ENCODE measurements at places on chromosomes 13 and 19.
A peak's percentile ranks its signal among the peaks of the same experiment; 100 is the strongest.

DNA sequence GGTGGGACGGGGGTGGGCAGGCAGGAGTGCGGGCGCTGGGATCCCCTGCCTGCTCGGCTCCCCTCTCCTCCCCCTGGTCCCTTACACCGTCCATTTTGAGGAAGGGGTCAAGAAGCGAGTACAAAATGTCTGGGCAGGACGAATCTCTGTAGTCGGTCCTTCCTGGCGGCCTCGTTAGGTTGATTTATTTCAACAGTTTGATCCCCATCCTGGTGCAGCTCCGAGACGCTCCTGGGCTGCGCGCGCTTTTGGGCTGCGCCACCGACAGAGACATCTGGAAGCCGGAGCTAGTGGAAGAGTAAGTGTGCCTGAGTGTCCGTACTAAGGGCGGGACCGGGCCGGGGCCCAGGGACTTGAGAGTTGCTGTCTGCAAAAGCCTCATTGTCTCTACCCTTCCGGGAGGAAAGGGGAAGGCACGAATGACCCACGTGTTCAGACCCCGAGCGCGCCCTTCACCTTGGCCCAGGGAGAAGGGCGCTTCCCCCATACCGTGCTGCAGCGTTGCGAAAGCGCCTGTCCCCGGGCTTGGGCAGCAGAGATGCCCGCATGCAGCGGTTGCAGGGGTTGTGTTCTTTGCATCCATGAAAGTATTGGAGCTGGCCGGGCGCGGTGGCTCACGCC lies 1.8 kb downstream of the ZNF114 start:
- no peak for DNase-seq

DNA sequence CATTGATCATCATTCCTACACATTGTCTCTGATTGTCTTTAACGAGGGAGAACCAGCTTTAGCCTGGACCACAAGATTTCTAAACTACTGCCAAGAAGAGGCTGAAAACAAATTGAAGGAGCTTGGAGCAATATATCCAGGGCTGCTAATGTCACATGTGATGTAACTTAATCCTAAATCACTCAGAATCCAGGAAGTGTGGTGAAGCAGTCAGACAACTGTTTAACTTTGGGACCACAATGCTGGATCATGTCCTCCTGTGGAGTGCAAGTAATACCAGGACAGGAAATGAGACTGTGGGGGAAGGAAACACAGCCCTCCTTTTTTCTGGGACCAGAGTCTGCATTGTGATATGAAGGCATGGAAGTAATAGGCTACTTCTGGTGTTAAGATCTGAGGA lies 430.2 kb downstream of the KCTD12 start:
- DNase-seq, result no peak

DNA sequence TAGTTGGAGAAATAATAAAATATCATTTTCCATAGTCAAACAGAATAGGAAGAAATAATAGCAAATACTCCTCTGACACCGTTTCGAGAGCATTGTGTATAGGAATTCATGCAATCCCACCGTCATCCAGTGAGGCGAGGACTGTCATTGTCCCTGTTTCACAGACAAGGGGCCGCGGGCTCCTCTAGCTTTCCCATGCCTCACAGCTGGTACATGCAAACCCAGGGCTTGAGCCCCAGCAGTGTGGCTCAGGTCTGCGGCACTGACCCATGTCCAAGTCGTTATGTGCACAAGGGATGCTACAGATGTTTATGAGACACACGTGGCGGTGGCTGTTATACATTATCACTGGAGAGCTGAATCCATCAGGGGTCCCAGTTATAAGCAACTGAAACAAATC lies 18.5 kb upstream of the ATP11A start:
- no peak for DNase-seq

GRCh38 chr13:29918845-29919244 lies 68.4 kb upstream of the UBL3 start:
- DNase-seq, result no peak

GRCh38 chr13:52926971-52927370 lies 78.5 kb upstream of the PCDH8 start:
- no peak for DNase-seq

DNA sequence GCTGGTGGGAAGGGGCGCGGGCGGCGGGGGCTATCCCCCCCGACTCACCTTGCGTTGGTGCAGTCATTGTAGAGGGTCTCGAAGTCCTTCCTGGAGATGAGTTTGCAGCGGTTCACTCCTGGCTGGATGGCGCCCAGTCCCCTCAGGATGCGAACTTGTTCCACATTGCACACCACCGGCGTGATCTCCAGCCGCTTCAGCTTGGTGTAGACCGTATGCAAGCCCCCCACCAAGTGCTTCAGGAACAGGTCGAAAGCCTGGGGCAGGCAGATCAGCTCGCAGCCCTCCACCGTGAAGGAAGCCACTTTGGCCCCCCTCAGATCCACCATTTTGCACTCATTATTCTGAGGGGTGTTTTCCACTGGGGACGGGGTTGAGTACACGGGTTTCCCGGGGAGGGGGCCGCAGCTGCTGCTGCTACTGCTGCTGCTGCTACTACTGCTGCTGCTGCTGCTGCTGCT lies 1.1 kb downstream of the DACH1 start:
- DNase-seq, result no peak

- DNase-seq, result peak; percentile 6
These were observed 58.3 kb downstream of the DOCK9 start for GRCh38 chr13:98919566-98919965.

DNA sequence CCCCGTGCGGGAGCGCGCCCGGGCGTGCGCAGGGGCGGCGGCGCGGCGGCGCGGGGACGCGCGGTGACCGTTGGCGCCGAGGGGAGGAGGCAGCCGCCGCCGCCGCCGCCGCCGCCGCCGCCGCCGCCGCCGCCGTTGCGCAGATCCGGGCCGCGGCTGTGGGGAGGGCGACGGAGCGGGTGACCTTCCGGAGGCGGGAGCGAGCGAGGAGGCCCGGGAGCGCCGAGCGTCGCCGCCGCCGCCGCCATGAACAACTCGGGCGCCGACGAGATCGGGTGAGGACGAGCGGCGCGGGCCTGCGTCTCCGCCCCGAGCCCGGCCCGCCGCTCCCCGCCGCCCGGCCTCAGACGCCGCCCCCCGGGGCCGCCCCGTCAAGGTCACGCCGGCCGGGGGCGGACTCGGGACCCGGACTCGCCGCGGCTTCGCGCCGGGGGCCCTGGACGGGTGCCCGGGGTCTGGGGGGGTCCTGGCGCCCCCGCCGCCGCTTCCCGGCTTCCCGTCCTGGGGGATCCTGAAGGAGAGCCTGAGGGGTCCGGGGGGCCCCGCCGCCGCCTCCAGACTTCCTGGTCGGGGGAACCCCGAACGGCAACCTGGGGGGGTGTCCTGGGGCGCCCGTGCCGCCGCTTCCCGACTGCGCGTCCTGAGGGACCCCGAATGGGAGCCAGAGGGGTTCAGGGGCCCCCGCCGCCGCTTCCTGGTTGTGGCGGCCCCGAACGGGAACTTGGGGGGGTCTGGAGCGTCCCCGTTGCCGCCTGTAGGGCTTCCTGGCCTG lies at the start of gene DAZAP1:
DAZAP1 (plus strand) TSS at position 59 of the 772 bp plus-strand sequence; CDS start at position 247, 188 bp downstream.
- DNase-seq, result peak; percentile 29

- no peak for DNase-seq
These were observed 7.4 kb downstream of the RPL28 start for GRCh38 chr19:55392820-55393761.

DNA sequence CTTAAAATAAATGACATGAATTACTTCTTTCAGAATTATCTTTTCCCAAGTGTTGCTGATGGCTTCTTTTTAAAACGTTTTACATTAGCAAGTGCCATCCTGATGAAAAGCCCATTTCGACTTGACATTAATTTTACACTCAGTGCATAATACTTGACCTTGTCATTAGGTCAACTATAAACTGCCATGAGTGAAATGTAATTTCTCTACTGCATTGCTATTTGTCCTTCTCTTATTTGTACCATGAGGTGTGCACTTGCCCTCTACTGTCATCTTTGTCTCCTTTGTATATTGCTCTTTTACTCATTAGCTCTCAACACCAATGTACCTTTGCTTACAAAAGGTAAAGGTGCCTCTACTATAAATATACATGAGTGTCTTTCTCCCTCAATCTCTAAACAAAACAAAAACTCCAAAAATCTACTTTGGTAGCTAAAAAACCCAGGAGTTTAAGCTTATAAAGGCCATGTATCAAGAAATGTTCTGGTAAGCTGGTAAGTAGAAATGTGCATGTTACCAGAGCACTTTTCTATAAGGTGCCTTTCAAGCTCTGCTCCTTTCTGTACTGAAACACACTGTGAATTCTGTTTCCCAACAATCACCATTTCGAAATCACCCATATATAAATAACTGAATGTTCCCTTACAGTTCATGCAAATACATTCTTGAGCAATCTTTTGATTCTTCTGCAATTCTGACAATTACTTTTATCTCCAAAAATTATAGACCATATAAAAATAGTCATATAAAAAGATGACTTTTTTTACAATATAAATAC lies 351.4 kb downstream of the SLITRK5 start:
- DNase-seq, result no peak

GRCh38 chr13:76828316-76828741 lies 57.9 kb downstream of the KCTD12 start:
- DNase-seq, result no peak

DNA sequence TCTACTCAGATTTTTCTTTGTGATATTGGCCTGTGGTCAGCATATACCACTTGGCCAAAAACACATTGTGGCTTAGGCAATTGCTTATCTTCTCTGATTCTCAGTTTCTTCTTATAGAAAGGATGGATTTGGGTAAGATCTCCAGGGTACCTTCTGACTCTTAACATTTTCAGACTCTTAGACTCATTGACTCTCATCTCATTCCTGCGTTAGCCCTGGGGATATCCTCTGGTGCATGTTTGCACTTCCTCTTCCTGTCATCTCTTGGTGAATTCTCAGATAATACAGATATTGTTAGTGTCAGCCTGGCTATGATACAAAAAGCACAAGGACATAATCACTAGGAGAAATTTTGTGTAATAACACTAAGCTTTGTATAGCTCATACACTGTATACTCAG lies 492.5 kb upstream of the GPC6 start:
- DNase-seq, result no peak

DNA sequence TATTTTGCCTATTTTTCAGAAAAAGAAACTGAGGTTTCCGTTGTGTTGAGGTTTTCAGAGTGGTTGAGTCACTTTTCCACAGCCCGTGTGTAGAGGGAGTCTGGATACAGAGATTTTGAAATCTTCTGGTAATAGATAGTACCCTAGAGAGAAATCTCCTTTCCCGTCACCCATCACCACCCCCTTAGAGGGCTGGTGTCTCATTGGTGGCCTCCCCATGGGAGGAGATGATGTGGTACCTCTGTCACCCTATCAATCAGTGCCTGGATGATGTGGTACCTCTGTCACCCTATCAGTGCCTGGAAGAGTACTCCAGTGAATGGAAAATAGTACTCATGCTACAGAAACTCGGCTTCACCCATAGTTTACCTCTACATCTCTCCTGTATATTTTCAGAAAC lies 42.2 kb upstream of the SERP2 start:
- no peak for DNase-seq

- DNase-seq, result no peak
These were observed 142.1 kb downstream of the GPC6 start for GRCh38 chr13:93368718-93369117.

- DNase-seq, result no peak
These were observed 412.3 kb upstream of the SLITRK1 start for GRCh38 chr13:84294576-84294975.

- DNase-seq, result no peak
These were observed 701 bp downstream of the ZNF552 start for GRCh38 chr19:57813919-57814504.

DNA sequence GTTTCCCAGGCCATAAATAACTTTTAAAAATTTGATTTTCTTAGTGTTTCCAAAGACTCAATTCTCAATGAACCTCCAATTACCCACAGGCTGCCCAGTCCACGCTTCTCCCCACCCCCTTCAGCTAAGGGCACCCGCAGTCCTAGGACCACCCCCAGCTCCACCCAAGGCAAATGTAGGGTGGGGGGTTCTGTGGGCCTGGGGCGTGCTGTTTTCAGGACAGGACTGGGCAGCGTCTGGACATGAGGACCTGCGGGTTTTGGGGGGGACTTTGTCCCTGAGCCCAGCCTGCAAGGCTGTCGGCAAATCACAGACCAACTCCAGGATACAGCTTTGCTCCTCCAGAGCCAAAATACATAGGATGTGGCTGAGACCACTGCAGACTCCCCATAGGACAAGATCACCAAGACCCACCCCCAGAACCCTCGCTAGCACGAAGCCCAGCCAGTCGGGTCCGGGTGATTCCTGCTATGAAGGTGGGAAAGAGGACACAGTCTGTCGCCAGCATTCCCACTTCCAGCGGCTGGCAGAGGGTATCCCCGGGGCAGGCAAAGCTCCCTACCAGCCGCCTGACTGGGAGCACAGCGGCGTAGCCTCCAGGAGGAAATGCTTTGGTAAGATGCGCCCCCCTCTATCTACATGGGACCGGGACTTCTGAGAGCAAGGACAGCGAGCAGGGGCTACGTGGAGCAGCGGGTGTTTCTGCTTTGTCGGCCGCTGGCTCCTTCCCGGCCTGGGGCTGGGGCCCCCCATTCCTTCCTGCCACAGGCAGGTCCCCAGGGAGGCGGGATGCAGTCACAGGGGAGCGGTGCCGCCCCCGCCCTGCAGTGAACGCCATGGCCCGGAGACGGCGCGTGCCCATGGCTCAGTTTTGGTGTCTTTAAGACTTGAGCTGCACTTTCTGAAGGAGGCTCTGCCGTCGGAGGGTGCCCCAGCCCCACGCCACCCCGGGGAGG lies 1.6 kb upstream of the TIMM13 start:
- DNase-seq, result no peak

DNA sequence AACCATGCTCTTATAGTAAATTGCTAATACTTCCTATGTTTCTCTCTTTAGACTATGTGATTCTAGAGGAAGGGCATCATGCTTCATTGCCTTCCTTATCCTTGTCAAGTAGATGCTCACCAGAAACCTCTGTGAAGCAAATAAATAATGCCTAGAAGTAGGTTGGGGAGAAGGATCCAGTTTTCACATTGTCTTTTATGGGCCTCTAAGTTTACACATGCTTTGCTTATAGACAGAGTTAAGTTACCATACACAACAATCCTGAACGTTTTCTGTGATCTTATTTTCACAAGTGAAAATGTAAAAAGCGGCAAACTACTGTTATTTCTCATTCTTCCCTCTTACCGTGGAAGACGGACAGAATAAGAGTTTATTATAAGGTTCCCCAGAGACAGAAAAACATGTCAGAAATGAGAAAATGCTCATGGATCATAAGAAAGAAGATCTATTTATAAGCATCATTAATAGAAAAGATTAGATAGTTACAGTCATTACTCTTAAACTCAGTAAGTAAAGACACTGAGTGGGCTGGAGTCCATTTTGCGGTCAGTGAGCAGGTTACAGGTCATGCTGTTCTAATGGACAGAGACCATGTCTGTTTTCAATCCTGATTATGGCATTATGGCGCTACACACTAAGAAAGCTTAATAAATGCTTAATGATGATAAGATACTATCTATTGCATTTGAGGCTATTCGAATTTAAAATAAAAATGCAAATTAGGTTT lies 723.9 kb downstream of the PCDH9 start:
- no peak for DNase-seq

DNA sequence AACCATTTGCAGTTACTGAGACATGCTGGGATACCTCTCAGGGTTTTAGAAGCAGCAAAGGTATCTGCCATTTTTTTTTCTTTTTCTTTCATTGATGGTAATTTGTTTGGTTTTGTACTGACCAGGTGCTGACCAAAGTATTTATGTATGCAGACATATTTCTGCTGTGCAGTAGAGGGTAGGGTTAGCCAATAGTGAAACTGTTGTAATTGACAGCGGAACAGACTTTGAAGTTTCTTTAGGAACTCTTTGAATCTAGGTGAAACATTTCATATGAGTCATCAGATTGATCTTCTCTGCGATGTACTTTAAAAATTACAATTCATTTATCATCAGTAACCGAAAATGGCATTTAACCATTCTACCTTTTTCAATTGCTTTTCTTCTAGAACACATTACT lies 63.0 kb downstream of the ITGBL1 start:
- no peak for DNase-seq
